Activated T-helper 9 cell treated with anti-CD3 and anti-CD28 coated beads, Interleukin-2, amount 50 U/mL, for 16 hours (primary cell): ENCODE measurements at places on chromosomes 1 and 21.

- DNase-seq = no peak
These were observed 46.0 kb upstream of the LRRN2 start for GRCh38 chr1:204731509-204731908.

DNA sequence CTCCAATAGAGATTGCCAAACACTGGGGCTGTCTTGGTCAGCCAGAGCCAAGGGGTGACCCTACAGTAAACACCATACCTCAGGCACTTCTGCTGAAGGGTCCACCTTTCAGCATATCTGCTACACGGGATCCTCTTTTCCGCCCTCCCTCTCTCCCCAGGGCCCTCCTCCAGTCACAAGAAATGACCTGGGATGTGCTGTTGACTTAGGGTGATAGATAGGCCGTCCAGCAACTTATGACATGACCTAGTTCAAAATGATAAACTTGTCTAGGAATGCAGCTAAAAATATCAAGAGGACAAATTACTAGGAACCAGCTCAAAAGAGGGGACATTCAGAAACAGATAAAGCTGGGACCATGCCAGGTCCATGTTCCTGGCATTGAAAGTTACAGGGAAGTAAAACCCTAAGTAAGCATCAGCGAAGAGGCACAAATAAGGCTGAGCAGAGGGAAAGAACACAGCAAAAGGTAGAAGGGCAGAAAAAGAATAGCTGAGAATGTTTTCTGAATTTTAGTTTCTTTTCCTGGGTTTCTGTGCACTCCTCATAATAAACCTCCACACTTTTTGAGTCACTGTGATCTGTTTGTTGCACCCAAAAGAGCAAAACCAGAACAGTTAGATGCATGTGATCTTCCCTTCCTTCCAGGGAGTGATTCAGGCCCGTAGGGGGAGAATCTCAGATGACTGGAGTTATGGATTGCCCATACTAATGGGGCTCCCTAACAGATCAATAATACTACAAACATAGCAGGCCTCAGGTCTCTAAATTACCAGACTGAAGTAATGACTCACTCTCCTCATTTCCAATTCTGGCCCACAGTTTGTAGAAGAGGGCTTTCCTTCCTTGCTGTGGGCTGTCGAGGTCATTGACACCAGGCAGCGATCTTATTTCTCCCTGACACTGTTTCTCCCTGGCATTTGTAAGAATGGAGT lies 48.9 kb upstream of the F3 start:
- DNase-seq = no peak

GRCh38 chr1:58932859-58933598 lies 149.2 kb upstream of the JUN start:
- no peak for DNase-seq

GRCh38 chr1:108071601-108072000 lies 106.6 kb upstream of the VAV3 start:
- no peak for DNase-seq
